ENCODE measurements at places on chromosomes 3 and 15.

DNA sequence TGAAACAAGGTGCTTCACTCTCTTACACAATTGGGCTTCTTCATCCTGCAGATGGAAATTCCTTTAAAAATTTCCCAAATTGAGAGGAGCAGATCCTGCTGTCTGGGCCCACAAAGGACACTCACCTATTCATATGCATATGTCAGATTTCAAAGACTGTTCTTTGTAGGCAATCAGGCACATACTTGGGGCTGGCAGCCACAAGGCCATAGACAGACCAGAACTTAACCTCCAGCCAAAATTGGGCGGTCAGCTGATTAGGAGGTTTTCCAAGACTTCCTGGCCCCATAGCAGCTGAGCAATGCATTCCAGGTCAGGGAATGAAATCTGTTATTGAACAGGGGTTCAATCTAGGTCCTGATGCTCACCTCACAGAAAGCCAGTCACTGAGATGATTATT is 15.0 kb upstream of the HPS3 start:
- DNase-seq: no peak

DNA sequence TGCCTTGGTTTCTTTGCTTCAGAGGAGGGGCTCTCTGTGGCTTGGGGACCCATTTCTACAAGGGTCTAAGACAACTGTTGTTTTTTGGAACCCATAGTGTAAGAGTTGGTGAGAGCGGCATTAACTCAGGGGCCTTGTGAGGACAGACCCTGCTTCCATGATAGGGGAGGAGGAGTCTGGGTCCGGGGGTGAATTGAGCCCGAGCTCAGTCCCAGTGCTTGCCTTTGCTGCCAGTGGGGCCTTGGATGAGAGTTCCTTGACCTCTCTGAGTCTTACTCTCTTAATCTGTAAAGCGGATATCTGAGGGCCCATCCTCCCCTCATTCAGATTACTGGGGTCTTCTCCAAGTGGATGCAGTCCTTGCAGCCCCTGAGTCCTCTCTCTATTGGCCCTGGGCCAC is 74.2 kb downstream of the EEFSEC start:
- DNase-seq: no peak

- no peak for DNase-seq
Observed at GRCh38 chr3:16498130-16498890, 15.2 kb downstream of the RFTN1 start.

- DNase-seq: no peak
Observed at GRCh38 chr3:164604687-164605086, 473.6 kb downstream of the SI start.

DNA sequence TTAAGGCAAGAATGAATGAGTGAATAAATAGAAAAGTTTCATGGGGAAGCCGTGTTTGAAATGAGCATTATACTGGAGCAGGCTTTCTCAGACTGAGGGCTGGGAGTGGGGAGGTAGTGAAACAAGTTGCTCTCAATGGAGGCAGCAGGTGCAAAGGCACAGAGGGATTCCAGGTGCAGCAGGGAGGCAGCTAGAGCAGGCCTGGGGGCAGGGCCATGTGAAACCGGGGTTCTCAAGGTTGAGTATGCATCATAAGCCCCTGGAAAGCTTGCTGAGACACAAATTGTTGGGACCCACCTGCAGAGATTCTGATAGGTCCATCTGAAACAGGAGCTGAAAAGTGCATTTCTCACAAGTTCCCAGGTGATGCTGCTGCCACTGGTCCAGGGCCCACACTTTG is 45.3 kb downstream of the BFSP2 start:
- DNase-seq: no peak

DNA sequence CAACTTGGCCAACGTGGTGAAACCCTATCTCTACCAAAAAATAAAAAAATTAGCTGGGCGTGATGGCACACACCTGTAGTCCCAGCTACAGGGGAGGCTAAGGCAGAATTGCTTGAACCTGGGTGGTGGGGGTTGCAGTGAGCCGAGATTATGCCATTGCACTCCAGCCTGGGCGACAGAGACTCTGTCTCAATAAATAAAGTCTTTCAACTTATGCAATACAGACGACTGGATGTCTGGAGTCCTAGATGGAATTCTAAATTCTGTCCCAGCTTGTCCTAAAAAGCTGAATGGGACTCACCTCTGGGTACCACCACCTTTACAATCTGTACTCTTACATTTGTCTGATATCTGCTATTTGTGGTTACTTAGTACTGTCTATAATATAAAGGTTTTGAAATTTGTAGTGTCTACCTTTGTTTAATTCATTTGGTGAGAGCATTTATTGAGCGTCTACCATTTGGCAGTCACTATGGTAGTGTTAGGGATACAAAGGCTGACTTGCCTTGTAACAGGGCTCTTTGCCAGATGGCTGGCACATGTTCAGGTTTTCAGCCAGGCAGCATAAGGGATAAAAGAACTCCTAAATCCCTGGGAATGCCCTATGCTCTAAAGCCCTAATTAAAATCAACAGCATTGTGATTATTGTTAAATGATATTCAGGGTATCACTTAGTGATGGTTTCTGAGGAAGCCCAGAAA is 7.2 kb upstream of the ZNF609 start:
- DNase-seq: no peak

GRCh38 chr3:13083898-13084297 is 10.7 kb upstream of the IQSEC1 start:
- no peak for DNase-seq

DNA sequence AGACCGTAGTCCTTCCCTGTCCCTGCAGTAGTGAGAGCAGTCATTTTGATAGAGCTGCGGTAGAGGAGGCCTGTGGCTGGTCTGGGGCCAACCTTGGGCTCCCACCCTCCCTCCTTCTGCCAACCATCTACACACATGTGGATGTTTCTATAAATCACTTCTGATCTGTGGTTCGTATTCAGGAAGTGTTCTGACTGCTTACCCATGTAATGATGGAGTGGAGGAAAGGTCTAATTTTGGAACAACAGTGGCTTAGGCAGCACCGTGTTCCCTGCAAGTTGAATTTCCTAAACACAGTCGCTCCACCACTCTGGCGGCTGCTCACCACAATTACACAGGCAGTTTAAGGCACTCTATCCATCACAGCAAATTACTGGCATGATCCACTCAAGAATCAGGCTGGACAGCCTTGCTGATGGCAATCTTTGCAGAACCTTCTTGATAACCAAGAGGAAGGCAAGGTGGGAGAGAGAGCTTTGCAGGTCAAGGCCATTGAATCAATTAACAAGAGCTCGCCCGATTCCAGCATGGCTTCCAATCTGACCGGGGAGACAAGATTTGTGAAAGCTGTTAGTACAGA is 104.7 kb upstream of the VEPH1 start:
- DNase-seq: no peak

- DNase-seq: no peak
Observed at GRCh38 chr3:107973152-107973551, 117.7 kb downstream of the CD47 start.

GRCh38 chr3:108744762-108745161 is 12.4 kb downstream of the RETNLB start:
- DNase-seq: no peak

DNA sequence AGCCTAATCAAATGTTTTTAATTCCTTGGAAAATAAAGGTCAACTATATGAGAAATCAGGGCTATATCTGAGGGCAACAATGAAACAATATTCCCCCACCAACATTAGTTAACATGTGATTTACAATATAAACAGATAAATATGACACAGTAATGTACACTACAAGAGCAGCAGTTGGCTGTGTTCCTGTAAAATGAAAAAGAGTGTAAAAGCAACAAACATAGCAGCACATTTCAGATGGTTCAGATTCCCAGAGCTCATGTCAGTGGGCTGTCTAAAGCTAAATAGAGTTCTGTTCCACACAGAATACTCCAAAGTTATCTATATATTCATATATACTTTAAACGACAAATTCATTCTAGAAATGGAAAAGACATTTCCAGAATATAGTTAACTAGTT is 42.6 kb downstream of the ANKRD28 start:
- DNase-seq: no peak

- DNase-seq: no peak
Observed at GRCh38 chr3:3605226-3605625, 194.0 kb upstream of the LRRN1 start.

DNA sequence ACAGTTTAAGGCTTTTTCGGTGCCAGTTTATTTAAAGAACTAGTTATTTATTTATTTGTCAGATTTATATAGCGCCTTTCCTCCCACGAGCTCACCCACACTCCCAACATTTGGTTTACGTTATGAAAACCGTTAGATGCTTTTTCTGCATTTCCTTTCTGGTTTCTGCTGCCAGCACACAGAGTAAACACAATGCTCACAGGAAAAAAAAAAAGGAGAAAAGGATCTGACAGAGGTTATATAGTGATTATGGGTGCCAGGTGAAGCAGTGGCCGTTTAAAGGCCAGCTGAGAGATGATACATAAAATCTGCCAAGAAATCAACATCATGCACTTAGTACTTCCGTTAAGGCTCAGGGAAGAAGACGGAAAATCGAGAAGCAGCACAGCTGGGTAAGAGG is 37.9 kb downstream of the ETV5 start:
- DNase-seq: no peak

- DNase-seq: peak; percentile 18
Observed at GRCh38 chr3:48038971-48039481, 22.8 kb upstream of the MAP4 start.

DNA sequence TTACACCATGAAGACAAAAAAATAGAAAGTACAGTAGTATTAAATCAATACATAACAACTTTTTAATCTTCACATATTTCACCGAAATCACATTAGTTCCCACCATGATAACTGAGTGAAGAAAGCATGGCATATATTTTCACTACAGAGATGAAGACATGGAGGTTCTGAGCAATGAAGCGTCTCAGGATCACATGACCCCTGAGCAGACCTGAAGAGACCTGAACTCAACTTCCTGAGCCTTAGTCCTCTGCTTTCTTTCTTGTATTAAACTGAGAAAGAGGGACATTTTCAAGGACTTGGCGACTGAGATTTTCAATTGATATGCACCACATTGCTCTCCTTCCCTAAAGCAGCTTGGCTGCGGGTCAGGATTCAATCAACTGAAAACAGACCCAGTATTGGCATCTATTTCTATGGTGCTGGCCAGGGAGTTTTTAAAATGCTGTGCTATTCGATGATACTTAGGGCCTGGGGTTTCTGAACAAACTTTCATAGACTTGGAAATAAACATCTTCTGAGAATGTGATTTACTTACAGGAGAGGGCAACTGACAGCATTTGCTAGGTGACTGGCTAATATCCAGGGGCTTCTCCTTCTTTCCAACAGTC is 165.1 kb downstream of the LSAMP start:
- no peak for DNase-seq

GRCh38 chr3:126845920-126846715 is 136.8 kb upstream of the PLXNA1 start:
- no peak for DNase-seq

DNA sequence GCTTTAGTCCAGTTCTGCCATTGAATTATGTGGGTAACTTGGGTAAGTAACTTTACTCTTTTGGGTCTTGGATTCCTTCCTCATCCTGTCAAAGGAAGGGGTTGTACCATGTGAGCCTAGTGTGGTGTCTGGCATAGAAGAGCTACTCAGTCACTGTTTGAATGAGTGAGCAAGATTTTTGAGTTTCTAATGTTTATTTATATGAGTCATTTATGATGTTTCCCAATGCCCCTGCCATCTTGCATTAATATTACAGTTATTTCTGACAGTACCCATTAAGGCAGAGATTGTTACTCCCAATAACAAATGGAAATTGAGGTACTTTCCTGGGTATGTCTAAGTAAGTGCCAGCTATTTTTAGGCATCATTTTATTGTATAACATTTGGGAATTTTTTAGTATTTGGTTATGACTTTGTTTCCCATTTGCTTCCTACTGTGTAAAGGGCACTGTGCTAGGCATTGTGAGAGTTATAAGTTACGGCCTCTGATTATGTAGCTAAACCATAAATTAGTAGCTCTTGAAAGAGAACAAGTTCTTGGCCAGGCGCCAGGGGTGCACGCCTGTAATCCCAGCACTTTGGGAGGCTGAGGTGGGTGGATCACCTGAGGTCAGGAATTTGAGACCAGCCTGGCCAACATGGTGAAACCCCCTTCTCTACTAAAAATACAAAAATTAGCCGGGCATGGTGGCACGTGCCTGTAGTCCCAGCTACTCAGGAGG is 23.5 kb downstream of the NR1D2 start:
- DNase-seq: no peak

GRCh38 chr15:56042982-56043980 is 49.9 kb upstream of the NEDD4 start:
- peak; percentile 16 for DNase-seq

GRCh38 chr15:90876046-90876445 is 7.7 kb downstream of the FURIN start:
- no peak for DNase-seq

DNA sequence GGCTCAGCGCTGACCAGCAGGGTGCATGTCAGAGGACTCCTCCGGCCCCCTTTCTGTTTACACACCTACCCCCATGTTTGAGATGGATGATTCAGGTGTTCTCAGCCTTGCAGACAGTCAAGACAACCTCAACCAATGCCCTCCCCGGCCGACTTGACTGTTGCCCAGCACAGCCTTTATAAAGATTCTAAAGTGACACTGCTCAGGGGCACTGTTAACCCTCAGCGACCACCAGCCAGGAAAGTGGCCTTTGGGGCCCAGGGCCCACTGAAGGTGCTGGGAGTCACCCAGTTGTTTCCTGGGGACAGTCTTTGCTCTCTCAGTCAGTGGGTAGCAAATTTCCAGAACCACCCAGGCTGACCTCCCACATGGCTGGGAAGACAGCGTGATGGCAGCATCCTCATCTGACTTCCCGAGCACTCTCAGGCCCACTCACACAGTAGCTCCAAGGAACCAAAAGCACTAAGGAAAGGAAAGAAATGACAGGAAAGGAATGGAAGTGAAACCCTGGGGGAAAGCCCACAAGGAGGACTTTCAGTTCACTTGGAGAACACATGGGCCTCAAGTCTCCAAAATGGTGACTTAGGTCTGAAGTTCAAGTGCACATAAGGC is 128.4 kb downstream of the ASB7 start:
- no peak for DNase-seq

- DNase-seq: no peak
Observed at GRCh38 chr3:78035131-78035641, 995.3 kb downstream of the ROBO2 start.

DNA sequence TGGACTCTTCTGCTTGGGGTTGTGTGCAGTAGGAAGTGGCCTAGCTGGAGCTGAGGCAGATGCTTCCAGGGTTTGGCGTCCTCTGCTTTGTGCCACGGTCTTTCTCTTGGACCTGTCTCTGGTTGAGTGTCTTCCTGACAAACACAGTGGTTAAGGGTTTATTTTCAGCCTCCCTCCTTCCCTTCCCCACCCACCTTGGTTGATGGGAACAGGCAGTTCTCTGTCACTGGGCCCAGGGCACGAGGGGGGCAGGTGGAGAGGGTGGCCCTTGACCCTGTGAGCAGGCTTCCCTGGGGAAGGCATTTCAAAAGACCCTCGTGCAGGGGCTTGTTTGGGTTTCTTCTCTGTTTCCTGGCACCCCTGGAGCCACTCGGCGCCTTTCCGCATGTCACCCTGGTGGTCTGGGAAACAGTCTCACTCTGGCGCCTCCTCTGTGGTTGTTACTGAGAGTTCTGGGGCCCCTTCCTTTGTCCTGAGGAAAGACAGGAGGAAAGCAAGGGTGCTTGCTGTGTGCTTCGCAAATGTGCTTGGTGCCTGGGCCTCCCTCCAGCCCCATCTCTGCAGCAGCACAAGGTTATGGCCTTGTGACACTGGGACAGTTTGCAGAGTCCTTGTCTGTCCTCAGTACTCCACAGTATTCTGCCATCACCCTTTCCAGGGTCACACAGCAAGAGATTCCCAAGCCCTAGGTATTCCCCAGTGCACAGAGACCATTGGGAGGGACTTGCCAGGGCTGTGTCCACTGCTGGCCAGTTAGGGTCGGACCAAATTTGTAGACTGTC is 10.3 kb upstream of the STAB1 start:
- DNase-seq: no peak

- DNase-seq: no peak
Observed at GRCh38 chr3:146350852-146351251, 99.9 kb upstream of the PLSCR4 start.

GRCh38 chr3:95002438-95003046 is 939.7 kb downstream of the NSUN3 start:
- DNase-seq: no peak

All from NB4 (cell line).